Activated CD4-positive, alpha-beta memory T cell treated with anti-CD3 and anti-CD28 coated beads, Interleukin-2, amount 10 ng/mL, durations not matched to agents 7 days and 5 days (primary cell): ENCODE measurements at places on chromosomes 11 and 22. TPM values are rescaled to one million over a fixed set of nuclear protein-coding genes. Genes with fewer than 3 reads are reported as not detected.

HPS5 gene
- total RNA-seq, result 20.3 TPM

CCDC87 gene
- total RNA-seq, result not detected

OR5AS1 gene
- total RNA-seq, result not detected

CRYBB3 gene
- total RNA-seq, result 0.40 TPM
